T-helper 17 cell (primary cell): ENCODE measurements at places on chromosomes 1 and 21.

GRCh38 chr21:45180246-45180599 is 105.8 kb downstream of the ADARB1 start:
- DNase-seq = no peak

DNA sequence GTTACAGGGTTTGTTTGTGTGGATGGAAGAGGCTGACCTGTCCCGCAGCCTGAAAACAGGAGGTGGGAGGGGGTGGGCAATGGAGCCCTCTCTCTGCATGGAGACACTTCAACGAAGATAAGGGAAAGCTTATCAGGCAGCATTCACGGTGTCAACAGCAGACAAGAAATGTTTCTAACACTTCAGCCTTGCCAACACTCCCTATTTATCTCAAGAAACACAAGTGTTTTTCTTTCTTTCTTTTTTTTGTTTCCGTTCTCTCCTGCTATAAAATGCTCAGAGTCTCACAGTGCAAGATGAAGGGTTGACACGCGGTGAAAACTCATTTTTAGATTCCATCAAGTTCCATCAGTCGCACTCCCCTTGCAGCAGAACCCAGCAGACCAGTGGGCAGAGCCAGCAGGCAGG is 594.4 kb downstream of the MATN1 start:
- DNase-seq = no peak

DNA sequence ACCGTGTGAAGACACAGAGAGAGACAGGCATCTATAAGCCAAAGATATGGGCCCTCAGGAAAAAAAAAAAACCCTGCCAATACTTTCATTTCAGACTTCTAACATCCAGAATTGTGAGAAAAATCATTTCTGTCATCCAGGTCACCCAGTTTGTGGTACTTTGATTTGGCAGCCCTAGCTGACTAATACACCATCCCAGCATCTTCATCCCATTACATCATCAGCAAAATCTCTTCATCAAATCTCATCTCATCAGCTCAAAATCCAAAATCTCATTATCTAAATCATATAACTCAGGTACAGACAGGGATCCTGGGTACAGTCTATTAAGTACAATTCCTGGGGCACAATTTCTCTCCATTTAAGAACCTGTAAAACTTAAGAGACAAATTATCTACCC is 51.9 kb upstream of the GJA8 start:
- DNase-seq = no peak

DNA sequence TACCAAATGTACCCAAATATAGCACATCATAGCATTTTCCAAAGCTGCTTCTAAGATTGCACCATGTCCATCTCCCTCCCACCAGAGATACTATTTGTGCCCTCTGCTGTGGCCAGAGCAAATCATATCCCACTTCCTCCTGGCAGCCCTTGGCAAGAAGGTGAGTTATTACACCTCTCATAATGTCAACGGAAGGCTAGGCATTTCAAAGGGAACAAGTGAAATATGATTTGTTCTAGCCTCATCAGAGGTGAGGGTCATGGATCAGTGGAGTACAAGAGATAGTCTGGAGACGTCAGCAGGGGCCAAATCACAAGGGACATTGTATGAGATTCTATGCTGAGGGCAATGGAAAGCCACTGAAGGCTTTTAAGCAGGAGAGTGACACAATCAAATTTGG is 90.2 kb upstream of the BCAR3 start:
- DNase-seq = no peak
